ENCODE measurements at places on chromosomes 1 and 21. TPM values are rescaled to one million over a fixed set of nuclear protein-coding genes. Genes with fewer than 3 reads are reported as not detected.
A peak's percentile ranks its signal among the peaks of the same experiment; 100 is the strongest.

PDZK1IP1 gene
- not detected for total RNA-seq

- no peaks in the 10 kb centered on the region for H3K27me3 ChIP-seq
- H3K4me3 ChIP-seq = no peak overlapping the region
- no peak for DNase-seq
Observed at GRCh38 chr1:193827516-193827915, 641.1 kb upstream of the B3GALT2 start.

CELA2A gene
- 1.6 TPM for total RNA-seq

DNA sequence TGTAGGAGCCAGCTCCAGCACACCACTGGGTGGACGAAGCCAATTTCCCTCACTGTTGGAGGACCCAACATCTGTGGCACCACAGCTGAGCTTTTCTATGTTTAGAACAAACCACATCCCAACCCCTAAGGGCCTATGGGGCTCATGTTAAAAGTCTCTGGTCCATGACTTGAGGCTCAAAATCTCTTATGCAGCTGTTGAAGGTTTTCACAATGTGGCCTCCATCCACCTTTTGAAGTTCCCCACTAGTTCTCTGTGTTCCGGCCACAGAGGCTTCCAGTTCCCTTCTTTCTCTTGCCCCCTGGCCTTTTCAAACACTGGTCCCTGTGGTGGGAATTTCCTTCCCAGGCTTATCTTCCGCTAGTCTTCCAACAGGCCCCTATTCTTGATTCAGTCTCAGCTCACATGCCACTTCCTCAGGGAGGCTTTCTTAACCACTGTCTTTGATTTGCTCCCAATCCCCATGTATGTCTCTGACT is 3.9 kb upstream of the IFNLR1 start:
- H3K27me3 ChIP-seq = no peaks in the 10 kb centered on the region
- H3K36me3 ChIP-seq = no peaks in the 10 kb centered on the region
- peaks cover 40% of the 10 kb centered on the region for H3K4me1 ChIP-seq
- no peak for DNase-seq
- H3K27ac ChIP-seq = no peak overlapping the region

ACTRT2 gene
- not detected for total RNA-seq

PPM1J gene
- total RNA-seq = 7.5 TPM

DNA sequence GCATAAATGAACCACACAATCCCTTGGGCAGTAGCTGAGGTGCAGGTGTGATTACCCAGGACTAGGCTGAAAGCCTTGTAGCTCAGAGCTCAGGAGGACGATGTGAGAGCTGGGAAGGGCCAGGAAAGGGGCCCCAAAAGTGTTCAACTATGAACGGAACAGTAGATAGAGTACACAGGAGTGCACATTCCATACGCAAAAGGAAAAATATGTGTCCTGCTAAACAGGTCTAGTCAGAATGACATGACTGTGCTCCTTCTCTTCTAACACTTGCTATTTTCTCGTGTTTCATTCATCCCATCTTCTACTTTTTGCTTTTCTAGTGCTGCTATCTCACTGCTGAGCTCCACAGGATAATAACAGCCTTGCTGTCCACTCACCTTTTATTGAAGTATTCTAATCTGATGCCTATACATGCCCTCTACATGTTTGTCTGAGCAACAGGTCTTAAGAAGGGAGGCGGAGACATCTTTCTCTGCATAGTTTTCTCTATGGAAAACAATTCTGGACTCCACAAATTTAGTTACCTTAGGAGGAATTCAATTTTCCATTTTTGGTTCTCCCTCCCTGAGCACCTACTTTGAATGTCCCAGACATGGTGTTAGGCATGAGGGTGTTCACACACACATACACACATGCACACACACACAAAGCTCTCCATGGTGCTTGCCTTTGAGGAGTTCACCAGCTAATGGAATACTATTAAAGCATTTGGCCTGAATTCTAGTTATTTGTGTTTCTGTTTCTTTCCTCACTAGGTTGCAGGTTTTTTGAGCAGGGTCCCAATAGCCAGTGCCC is 3.4 kb downstream of the S100A10 start:
- H3K27ac ChIP-seq = peak overlapping the region; percentile 87
- no peaks in the 10 kb centered on the region for H3K27me3 ChIP-seq
- peaks cover 60% of the 10 kb centered on the region for H3K4me1 ChIP-seq
- DNase-seq = no peak
- peak overlapping the region; percentile 92 for H3K4me3 ChIP-seq
- H3K36me3 ChIP-seq = peaks cover 15% of the 10 kb centered on the region

GRCh38 chr21:43921571-43921978 is 56.6 kb downstream of the AGPAT3 start:
- H3K4me3 ChIP-seq = no peak overlapping the region
- no peak overlapping the region for H3K27ac ChIP-seq
- H3K36me3 ChIP-seq = no peaks in the 10 kb centered on the region
- DNase-seq = no peak
- no peaks in the 10 kb centered on the region for H3K27me3 ChIP-seq
- peaks cover 8% of the 10 kb centered on the region for H3K4me1 ChIP-seq

- no peaks in the 10 kb centered on the region for H3K4me1 ChIP-seq
- H3K27me3 ChIP-seq = no peaks in the 10 kb centered on the region
- no peaks in the 10 kb centered on the region for H3K36me3 ChIP-seq
Observed at GRCh38 chr1:3986686-3987218, 86.7 kb upstream of the C1orf174 start.

DNA sequence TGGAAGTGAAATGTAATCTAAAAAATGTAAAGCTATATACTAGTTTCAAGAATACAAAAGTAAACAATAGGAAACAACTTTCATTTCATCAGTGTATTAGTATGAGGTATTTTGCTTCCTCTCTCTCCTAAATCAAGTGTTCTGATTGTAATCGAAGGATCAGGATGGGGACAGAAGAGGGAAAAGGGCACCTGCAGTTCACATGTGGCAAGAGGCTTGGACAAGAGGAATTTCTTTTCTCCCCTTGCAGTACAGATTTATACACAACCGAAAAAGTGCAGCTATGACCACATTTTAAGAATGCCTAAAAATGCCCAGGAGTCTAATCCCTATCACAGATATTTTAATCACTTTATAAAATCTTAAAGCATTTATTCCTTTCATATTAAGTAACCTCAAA is 63.7 kb downstream of the NRIP1 start:
- no peak for DNase-seq
- H3K27me3 ChIP-seq = no peaks in the 10 kb centered on the region
- no peaks in the 10 kb centered on the region for H3K36me3 ChIP-seq
- no peak overlapping the region for H3K4me3 ChIP-seq
- peaks cover 4% of the 10 kb centered on the region for H3K4me1 ChIP-seq

NCDN gene
- total RNA-seq = 24.5 TPM

GRCh38 chr1:109677459-109677858 is 9.6 kb downstream of the GSTM2 start:
- DNase-seq = no peak
- H3K27me3 ChIP-seq = no peaks in the 10 kb centered on the region
- H3K4me3 ChIP-seq = no peak overlapping the region
- H3K27ac ChIP-seq = no peak overlapping the region

MCOLN2 gene
- total RNA-seq = 11.3 TPM

DNA sequence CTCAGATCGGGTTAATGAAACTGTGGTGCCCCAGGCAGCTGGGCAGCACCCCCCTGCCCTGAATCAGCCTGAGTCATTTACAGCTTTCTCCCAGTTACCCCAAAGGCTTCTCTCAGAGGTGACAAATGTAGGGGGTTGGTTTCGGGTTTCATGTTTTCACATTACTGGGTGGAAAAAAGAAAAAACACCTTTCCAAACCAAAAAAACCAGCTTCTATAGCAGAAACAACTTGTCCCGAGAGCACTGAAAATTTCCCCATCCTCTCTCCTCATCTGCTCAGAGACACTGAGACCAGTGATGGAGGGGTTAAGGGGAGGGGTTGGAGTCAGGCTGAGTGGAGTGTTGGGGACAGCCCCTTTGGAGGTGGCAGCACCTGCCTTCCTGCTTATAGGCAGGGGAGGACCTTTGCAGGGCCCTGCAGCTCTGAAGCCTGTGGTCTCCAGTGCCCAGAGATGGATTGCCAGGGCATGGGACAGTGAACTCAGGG is 15.6 kb downstream of the UTP11 start:
- H3K4me1 ChIP-seq = peaks cover 14% of the 10 kb centered on the region
- no peak for DNase-seq
- H3K27ac ChIP-seq = no peak overlapping the region
- no peaks in the 10 kb centered on the region for H3K27me3 ChIP-seq
- H3K36me3 ChIP-seq = peaks cover 22% of the 10 kb centered on the region

DNA sequence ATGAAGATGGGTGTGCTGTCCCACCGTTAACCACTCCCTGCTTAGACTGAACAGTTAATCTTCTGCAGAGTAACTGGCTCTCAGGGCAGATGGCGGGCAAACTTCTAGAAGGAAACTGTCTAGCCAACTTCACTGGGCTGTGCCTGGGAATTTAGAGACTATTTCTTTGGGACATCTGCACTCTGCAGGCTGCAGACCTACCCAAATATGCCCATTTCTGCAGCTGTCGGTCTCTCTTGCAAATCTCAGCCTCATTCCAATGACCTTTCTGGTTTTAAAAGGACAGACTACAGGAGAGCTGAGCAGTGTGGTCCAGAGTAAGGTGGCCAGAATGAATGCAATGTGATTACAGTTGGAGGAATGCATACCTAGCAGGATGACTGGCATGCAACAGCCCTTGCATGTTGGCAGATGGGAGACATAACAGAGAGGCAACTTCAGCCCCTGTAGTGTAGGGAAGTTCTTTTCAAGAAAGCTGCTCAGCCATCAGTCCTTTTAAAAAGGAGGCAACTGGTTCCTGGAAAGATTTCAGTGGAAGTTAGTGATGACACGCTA is 26.3 kb upstream of the IL20 start:
- DNase-seq = no peak
- H3K4me1 ChIP-seq = no peaks in the 10 kb centered on the region
- no peak overlapping the region for H3K27ac ChIP-seq
- H3K36me3 ChIP-seq = no peaks in the 10 kb centered on the region

DNA sequence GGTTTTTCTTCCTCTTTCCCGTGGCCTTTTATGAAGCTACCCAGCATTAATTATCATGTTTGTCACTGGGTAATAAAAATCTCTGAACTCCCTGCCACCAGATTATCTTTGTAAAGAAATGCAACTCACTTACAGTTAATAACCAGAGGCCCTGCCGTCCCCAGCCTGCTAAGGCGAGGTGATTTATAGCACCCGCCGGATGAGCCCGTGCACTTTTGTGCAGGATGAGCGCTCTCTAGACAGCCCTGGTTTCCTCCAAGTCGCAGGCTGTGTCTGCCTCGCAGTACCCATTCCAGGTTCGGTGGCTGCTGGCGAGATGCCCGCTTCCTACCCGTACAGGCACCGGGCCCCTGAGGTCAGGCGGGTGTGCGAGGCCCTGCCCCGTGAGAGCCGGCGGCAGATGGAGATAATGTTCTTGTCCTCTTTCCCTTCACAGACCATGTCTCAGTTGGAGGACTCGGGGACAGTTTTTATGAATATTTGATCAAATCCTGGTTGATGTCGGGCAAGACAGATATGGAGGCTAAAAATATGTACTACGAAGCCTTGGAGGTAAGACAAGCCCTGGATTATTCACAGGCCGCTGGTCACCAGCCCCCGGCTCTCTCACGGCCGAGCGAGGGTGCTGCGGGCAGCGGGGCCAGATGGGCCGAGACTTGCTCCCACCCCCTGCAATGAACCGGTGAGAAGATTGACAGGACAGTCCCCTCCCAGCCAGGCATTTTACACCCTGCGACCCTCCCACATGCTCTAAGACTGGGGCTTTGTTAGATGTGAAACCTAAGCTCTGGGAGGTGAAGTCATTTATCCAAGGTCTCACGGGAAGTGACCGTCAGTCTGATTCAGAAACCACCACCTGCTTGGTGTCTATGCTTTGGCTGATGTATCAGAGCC is 28.5 kb upstream of the SELENON start:
- no peaks in the 10 kb centered on the region for H3K27me3 ChIP-seq
- H3K27ac ChIP-seq = no peak overlapping the region
- H3K4me1 ChIP-seq = peaks cover 13% of the 10 kb centered on the region

- no peak overlapping the region for H3K27ac ChIP-seq
- DNase-seq = no peak
- no peaks in the 10 kb centered on the region for H3K4me1 ChIP-seq
- no peaks in the 10 kb centered on the region for H3K36me3 ChIP-seq
Observed at GRCh38 chr1:204331847-204332487, 27.8 kb downstream of the PLEKHA6 start.

ATP5IF1 gene
- total RNA-seq = 169 TPM

DNA sequence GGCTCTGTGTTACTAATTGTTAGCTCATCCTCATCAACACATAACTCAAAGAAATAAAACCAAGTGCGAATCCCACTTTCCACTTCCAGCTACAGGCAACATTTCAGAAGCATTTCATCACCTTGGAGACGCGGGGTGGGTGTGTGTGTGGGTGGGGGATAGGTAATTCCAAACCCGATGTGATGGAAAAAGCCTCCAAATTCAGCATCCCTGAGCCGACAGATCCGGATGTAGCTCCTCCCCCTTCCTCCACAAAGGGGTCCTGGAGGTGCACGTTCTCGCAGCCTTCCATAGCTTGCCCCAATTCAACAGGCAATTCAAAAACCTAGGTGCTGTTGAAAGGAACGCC is 486 bp downstream of the HSPA13 start:
- no peaks in the 10 kb centered on the region for H3K27me3 ChIP-seq
- peaks cover 15% of the 10 kb centered on the region for H3K4me1 ChIP-seq
- H3K27ac ChIP-seq = peak overlapping the region; percentile 71
- peaks cover 16% of the 10 kb centered on the region for H3K36me3 ChIP-seq
- H3K4me3 ChIP-seq = peak overlapping the region; percentile 90
- DNase-seq = no peak

- H3K27me3 ChIP-seq = no peaks in the 10 kb centered on the region
- no peak overlapping the region for H3K4me3 ChIP-seq
- peaks cover 10% of the 10 kb centered on the region for H3K4me1 ChIP-seq
- H3K36me3 ChIP-seq = no peaks in the 10 kb centered on the region
- DNase-seq = no peak
Observed at GRCh38 chr1:17293681-17294425, 14.1 kb upstream of the PADI4 start.

RUNX1 gene
- total RNA-seq = 33.5 TPM

- H3K27me3 ChIP-seq = no peaks in the 10 kb centered on the region
- no peak overlapping the region for H3K4me3 ChIP-seq
- no peaks in the 10 kb centered on the region for H3K4me1 ChIP-seq
- no peaks in the 10 kb centered on the region for H3K36me3 ChIP-seq
- H3K27ac ChIP-seq = no peak overlapping the region
Observed at GRCh38 chr21:14479241-14479786, 66.8 kb downstream of the SAMSN1 start.

DNA sequence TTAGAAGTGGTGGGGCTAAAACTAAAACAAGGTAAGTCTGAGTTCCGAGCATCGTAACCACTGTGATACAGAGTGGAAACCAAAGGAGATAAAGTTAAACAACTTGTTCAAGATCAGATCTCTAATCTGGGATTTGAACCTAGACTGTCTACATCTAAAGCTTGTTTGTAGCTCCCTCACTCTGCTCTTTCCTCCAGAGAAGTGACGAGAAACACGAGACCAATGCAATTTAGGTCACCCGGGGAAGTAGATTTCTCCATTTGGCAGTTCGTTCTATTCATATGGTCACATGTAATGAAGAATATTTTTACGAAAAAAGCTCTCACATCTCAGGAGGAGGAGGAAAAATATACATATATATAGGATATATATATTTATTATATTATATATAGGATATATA is 1.8 kb downstream of the ADORA3 start:
- H3K4me1 ChIP-seq = no peaks in the 10 kb centered on the region
- no peak overlapping the region for H3K27ac ChIP-seq

- DNase-seq = no peak
- H3K36me3 ChIP-seq = no peaks in the 10 kb centered on the region
- H3K4me1 ChIP-seq = peaks cover 8% of the 10 kb centered on the region
- H3K4me3 ChIP-seq = no peak within 1 kb of the TSS
- H3K27ac ChIP-seq = no peak within 1 kb of the TSS
Observed at GRCh38 chr1:152159144-152159543, at the start of gene RPTN. Gene RPTN (minus strand): TSS chr1:152159228. CDS start chr1:152157889, 1,339 bp downstream.
